ENCODE measurements at places on chromosomes 4 and X. TPM values are rescaled to one million over a fixed set of nuclear protein-coding genes. Genes with fewer than 3 reads are reported as not detected.

- no peak overlapping the region for H3K4me3 ChIP-seq
- no peaks in the 10 kb centered on the region for H3K27me3 ChIP-seq
- peaks cover 28% of the 10 kb centered on the region for H3K4me1 ChIP-seq
- H3K36me3 ChIP-seq: no peaks in the 10 kb centered on the region
These were observed 53.3 kb downstream of the CAMK2D start for GRCh38 chr4:113708250-113708649.

GRCh38 chrX:118594697-118595420 lies 99.2 kb downstream of the DOCK11 start:
- peaks cover 9% of the 10 kb centered on the region for H3K36me3 ChIP-seq
- no peaks in the 10 kb centered on the region for H3K4me1 ChIP-seq
- H3K4me3 ChIP-seq: no peak overlapping the region
- no peak for DNase-seq

Gene MAPK10
- total RNA-seq: 32.1 TPM

Gene DDX53
- total RNA-seq: not detected

Gene SRD5A3
- 11.2 TPM for total RNA-seq

Gene DIPK2B
- total RNA-seq: 4.0 TPM

GRCh38 chr4:112882286-112882685 lies 167.2 kb upstream of the ANK2 start:
- H3K4me1 ChIP-seq: no peaks in the 10 kb centered on the region
- H3K27ac ChIP-seq: no peak overlapping the region
- no peak overlapping the region for H3K4me3 ChIP-seq
- no peak for DNase-seq
- no peaks in the 10 kb centered on the region for H3K36me3 ChIP-seq

DNA sequence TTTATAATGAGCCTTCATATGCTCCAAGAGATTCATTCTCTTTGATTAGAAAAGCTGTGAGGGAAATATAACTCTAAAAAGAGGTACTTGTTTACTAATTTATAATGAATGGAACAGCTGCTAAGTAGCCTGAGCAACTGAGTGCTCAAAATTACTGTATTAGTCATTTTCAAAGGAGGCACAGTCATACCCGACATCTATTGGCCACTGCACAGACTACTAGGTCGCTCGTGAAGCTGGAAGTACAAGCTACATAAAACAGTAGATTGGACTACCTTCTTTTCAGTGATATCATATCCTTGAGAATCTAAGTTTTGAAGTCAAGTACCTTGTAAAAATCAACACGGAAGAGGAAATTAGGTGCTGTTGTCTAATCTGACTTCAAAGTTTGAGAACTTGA lies 52.0 kb upstream of the GLRB start:
- H3K4me3 ChIP-seq: no peak overlapping the region
- no peaks in the 10 kb centered on the region for H3K36me3 ChIP-seq
- H3K4me1 ChIP-seq: no peaks in the 10 kb centered on the region
- no peaks in the 10 kb centered on the region for H3K27me3 ChIP-seq

DNA sequence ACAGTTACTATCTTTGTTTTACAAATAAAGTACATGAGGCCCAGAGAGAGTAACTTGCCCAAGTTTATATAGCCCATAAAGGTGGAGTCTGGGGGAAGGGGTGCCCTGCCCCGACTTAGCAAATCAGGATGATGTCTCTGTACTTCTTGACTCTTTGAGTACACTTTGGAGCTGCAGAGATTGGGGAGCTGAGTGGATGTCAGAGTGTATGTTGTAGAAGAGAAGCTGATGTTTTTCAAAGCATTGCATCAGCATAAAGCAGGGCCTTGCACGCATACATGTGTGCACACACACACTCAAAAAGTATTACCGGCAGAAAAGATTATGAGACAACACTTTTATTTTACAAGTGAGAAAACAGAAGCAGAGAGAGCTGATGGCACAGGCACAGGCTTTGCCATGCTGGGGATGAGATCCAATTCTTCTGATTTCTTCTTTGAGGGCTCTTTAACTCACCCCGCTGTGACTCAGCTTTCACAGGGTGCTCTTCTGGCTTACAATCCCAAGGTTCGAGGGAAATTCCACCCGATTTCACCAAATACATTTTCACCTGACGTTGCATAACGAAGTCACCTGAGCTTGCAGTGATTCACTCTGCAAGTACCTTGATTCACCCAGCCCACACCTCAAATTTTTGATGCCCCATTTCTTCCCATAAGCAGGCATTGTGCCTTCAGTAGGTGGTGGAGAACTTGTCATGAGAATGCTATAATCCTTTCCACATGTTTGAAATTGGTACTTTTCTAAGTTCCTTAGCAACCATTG lies 292.8 kb upstream of the BOD1L1 start:
- H3K27me3 ChIP-seq: no peaks in the 10 kb centered on the region
- no peak for DNase-seq
- H3K36me3 ChIP-seq: no peaks in the 10 kb centered on the region
- no peak overlapping the region for H3K27ac ChIP-seq
- H3K4me3 ChIP-seq: no peak overlapping the region

Gene TMEM144
- total RNA-seq: not detected

DNA sequence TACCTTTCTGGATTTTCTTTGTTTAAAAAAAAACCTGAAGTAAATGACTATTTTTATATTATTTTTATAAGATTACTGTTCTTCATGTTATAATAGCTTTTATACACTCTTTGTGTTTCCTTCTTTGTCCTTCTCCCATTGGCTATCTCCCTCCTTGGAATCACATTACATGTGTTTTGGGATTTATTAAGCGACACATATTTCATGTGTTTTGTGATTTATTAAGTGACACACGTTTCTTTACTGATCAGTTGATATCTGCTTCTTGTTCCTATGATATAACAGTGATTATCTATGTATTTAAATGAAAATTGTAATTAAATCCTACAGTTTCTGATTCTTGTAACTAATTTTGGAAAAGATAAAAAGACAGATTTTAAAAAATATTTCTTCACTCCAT lies 817.3 kb upstream of the AGA start:
- H3K27me3 ChIP-seq: no peaks in the 10 kb centered on the region
- H3K4me1 ChIP-seq: no peaks in the 10 kb centered on the region
- H3K4me3 ChIP-seq: no peak overlapping the region
- H3K27ac ChIP-seq: no peak overlapping the region
- no peaks in the 10 kb centered on the region for H3K36me3 ChIP-seq
- DNase-seq: no peak

- H3K4me1 ChIP-seq: no peaks in the 10 kb centered on the region
- no peaks in the 10 kb centered on the region for H3K36me3 ChIP-seq
- H3K4me3 ChIP-seq: no peak overlapping the region
- no peak for DNase-seq
These were observed 18.0 kb downstream of the OPHN1 start for GRCh38 chrX:68415316-68415715.

DNA sequence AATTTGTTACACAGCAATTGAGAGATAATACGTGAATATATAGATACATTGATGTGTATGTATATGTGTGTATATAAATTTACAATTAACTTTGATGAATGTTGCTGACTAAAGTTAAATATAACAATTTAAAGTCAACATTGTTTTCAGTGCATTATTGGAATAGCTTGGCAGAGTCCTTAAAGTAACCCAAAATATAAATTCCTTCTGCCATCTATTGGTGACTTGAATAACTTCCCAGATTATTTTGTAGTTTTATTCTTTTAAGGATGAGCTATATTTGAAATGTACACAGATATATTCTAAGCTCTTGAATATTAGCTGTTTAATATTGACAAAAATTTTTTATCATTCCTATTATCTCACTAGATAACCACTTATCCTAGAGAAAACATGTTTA lies 298.2 kb upstream of the FSTL5 start:
- no peak overlapping the region for H3K27ac ChIP-seq
- no peaks in the 10 kb centered on the region for H3K4me1 ChIP-seq
- no peaks in the 10 kb centered on the region for H3K27me3 ChIP-seq

Gene TDO2
- total RNA-seq: not detected

Gene PPEF2
- not detected for total RNA-seq

DNA sequence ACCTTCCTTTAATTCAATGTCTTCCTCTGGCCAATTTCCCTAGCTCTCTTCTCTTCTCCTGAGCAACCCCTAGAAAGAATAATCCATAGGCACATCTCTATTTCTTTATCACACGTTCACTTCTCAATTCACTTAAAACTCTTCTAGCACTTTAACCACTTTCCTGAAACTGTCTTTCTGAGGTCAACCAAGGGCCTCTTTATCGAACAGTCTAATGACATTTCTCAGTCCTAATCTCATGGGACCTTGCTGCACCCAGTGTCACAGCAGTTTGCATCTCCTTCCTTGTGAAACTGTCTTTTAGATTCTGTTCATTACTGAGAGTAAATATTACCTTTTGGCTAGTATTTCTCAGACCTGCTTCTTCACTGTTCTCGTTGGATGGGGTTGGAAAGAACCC lies 285.3 kb upstream of the RASGEF1B start:
- no peak overlapping the region for H3K27ac ChIP-seq
- H3K4me1 ChIP-seq: no peaks in the 10 kb centered on the region
- H3K36me3 ChIP-seq: no peaks in the 10 kb centered on the region

Gene ZNF732
- total RNA-seq: 5.1 TPM

Gene RBM46
- total RNA-seq: not detected

GRCh38 chrX:119218198-119218597 lies 17.9 kb upstream of the PGRMC1 start:
- H3K4me3 ChIP-seq: no peak overlapping the region
- H3K27me3 ChIP-seq: no peaks in the 10 kb centered on the region
- H3K36me3 ChIP-seq: no peaks in the 10 kb centered on the region
- no peak for DNase-seq
